ENCODE measurements at places on chromosomes 5 and 9.

GRCh38 chr9:134427153-134427782 lies 101.0 kb downstream of the RXRA start:
- no peak for DNase-seq

GRCh38 chr5:117299936-117300328 lies 725.3 kb upstream of the SEMA6A start:
- no peak for DNase-seq

DNA sequence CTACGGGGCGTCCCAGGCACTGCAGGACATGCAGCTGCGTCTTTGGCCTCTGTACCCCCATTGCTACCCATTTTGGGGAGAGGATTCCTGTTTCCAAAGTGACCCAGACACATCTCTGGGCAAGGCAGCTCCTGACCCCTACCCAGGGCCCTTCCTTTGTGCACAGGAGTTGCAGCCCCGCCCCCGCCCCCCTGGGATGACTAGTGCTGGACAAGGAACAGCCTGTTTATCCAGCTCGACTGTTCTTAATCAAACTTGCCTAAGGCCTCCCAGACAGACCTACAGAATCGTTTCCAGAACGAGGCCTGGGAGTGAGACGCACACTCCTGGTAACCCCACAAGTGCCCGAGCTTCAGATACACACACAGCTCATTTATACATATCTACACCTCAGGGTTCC lies 13.2 kb downstream of the DIPK1B start:
- no peak for DNase-seq

GRCh38 chr5:124932791-124933600 lies 186.6 kb upstream of the ZNF608 start:
- DNase-seq = no peak

- no peak for DNase-seq
These were observed 42.8 kb downstream of the CAMSAP1 start for GRCh38 chr9:135864447-135865049.

DNA sequence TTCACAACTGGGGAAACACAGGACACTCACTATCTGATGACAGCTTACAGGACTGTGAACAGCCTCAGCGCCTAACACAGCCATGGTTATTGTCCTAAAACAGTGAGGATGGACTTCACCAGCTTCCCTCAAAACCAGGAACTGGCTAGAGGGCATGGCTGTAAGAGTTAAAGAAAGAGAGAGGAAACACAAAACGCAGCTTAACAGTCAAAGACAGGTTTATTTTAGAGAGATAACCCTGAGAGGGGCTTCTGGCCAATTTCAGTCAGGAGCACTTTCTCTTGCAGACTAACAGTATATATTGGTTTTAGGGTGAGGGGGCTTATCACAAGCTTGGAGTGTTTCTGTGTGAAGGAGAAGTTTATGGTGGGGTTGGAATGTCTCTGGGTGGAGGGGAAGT lies 35.7 kb upstream of the RANBP17 start:
- no peak for DNase-seq

GRCh38 chr9:97803167-97804058 lies 49.6 kb upstream of the FOXE1 start:
- DNase-seq = peak; percentile 67

GRCh38 chr9:20620650-20621470 lies 1.4 kb downstream of the MLLT3 start:
- peak; percentile 57 for DNase-seq

DNA sequence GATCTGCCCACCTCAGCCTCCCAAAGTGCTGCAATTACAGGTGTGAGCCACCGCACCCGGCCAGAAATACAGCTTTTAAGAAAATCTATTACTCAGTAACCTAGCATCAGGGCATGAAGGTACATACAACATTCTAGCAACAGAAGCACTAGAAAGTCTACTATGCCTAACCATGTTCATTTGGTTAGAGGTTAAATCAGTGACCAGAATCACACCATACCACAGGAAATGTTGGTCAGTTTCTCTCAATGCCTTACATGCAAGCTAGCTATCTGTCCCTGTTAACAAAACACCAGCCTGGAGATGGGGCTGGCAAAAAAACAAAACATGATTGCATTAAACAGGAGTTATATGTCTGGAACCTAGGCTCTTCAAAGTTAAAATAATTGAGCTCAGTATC lies 104.1 kb downstream of the STRBP start:
- DNase-seq = no peak

DNA sequence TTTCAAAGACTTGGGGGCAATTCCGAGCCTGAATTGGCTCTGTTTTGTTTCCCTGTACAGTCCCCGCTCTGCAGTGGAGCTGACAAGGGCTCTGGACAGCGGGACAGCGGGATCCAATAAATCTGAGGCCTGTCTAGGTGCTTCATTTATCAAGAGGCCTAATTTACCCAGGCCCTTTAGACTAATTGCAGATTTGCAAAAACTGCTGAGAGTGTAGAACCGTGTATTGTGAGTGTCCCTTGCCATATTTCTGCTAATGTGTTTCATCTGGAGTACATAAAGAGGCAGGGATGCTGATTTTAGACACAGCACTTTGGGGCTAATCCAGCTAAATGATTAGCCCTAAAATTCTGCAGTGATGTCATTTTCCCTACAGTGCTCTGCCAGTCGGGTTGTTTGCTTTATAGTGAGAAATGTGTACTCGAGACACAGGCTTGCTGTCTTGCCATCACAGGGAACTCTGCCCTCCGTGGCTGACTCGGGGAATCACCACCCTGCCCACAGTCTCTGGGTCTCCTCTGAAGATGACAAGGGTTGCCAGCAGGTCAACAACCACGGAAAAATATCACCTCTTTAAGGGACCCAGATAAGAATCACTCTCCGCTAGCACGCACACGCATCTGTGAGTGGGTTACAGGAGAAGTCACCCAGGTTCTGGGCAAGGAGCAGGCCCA lies 592.0 kb downstream of the BNC2 start:
- no peak for DNase-seq

DNA sequence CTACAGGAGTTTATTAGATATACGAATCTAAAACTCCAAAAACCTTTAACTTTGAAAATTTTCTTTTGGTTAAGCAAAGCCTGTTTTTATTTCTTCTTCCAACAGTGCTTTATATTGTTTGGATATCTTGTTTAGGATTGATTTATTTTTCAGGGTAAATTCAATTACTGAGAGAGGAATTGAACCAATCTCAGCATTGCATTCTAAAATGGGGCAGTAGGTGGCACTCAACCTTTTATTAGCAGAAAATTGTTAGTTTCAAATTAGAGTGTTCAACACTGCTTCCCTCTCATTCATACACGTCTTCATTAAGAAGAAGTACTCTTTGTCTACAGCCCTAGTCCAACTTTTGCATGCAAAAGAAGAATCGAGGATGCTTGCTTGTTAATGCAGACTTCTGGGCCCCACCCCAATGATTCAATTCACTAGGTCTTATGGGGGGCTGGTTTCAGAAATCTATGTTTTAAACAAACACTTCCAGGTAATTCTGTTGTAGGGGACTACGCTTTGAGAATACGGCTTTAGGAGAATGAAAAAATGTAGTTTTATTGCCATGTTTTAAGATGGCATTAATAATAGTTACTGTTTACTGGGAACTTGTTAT lies 26.6 kb downstream of the MRPL22 start:
- no peak for DNase-seq

DNA sequence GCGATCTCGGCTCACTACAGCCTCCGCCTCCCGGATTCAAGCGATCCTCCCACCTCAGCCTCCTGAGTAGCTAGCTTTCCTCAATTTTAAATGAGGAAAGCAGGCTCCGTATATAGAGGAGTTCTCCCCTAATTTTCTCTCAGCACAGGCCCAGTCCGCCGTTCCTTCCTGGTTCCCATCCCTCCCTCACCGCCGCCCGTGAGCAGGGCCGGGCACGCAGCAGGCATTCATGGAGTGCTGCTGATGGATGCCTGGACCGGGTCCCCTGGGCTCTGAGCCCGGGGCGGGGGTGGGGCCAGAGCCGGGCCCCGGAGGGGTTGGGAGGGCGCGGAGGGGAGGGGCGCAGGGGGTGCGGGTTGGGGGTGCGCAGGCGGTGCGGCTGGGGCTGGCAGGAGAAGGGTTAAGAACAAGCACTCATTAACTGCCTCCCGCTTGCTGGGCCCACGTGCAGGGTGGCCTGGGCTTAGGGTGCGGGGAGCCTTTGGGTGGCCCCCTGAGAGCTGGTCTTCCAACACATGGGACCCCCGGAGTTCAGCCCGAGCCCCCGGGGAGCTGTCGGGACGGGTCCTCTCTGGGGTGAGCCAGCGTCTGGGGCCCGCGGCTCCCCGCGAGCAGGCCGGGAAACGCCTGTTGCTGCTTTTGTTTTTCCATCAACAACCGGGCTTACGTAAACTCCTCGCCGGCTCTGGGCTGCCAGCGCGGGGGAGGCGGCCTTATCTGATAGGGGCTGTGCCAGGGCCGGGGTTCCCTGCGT lies 33.7 kb downstream of the LHX2 start:
- no peak for DNase-seq

- no peak for DNase-seq
These were observed 326 bp downstream of the RIGI start for GRCh38 chr9:32525709-32526030.

DNA sequence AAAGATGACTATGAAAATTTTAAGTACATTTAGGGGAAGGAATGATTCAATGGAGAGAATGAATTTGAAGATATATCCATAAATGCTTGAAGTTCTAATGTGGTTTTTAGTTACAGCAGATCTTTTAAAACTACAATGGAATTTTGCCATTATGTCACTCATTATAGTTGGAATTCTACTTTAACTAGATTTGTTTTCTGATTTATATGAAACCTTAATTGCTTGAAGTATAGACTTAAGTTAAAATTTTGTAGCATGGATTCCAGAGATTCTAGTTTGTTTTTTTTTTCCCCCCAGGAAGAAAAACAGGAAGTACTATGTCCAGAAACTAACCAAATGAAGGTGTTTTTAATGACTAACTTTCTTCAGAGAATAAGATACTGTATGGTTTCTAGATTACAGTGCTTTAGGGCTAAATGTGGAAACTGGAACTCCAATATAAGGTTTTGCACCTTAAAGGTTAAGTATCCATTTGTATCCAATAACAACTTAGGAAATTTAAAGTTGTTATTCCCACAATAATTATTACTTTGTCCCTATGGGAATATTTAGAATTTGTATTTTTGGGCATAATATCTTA lies 70.3 kb downstream of the ZSWIM6 start:
- DNase-seq = no peak

- no peak for DNase-seq
These were observed 2.6 kb upstream of the TNFAIP8 start for GRCh38 chr5:119353213-119353612.

- no peak for DNase-seq
These were observed 105.8 kb downstream of the DOCK2 start for GRCh38 chr5:169742771-169743296.

DNA sequence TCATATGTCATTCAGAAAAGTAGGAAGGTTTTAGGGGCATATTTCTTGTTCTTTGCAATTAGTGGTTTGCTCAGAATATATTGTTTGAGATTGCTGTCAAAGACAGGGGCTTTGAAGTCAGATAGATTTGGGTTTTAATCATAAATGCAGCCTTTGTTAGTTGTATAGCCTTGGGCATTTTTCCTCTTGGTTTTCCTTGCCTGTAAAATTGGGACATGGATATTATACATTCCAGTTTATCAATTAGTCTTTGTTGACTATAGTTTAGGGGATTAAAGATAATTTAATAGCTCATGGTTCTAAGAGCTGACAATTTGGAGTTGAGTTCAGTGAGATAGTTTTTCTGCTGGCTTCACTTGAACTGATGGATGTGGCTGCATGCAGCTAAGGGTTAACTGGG lies 88.9 kb downstream of the DMAC1 start:
- DNase-seq = no peak

DNA sequence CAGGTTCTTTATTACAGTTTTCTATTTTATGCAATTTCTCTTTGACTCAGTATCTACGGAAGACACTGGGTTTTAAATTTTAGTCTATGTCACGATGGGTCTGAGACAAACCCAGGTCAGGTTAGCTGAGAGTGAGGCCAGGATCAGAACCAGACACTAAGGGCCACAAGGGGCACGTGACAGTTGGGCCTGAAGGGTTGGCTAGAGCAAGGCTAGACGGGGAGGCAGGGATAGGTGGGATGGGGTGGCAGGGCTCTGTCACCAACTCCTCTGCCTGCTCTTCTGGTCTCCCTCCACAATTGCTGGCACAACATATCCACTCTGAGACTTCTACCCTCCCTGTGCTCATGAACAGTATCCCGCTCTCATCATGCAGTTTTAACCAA lies 76.4 kb downstream of the MED27 start:
- DNase-seq = no peak

GRCh38 chr5:150448334-150448733 lies 1.2 kb downstream of the RPS14 start:
- no peak for DNase-seq

DNA sequence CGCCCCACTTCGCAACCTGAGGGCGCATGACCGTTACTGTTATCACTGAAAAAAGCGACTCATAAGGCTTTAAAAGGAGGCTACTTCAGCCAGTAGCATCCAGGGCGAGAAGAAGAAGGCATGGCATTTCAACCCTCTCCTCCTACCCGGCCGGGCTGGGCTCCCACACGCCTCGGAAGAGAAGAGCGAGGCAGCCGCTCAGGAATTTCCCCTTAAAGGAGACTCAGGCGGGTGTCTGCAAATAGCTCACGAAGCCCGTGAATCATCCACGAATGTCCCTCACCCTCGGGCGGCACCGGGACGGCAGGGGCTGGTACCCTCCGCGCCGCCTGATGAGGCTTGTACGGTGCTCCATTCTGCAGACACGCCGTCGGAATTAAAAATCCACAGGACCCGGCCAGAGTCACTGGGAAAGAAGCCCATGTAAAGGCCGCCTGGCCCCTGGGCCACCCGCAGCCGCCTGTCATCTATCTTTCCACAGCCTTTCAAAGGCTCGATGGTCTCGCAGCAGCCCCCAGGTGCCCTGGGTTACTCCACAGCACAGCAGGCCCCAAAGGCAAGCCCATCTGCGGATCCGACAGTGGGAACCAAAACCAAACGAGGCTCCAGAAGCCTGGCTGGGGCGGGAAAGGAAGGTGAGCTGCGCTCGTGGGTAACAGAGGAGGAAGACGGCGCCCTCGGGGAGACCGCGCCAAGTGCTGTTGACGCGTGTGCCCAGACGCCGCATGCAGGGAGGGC lies 11.8 kb downstream of the SLC12A7 start:
- DNase-seq = no peak

DNA sequence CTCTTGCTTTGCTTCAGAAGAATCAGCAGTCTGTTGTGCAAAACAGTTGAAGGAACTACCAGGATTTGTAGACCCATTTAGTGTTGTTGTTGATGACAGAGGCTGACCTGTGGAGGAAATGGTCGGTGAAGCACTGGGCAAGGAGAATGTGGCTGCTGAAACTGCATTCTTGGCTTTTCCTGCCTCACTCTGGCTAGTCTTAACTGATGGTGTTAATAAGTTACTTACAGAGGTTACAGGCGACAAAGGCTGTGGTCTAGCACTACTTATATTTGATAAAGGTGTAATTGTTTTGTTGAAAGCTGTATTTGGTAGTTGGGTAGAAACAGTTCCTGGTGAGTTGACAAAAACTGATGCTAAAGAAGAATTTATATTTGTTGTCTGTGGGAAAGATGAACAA lies 31.5 kb downstream of the MLANA start:
- DNase-seq = no peak
